ENCODE measurements at places on chromosomes 2 and 18. TPM values are rescaled to one million over a fixed set of nuclear protein-coding genes. Genes with fewer than 3 reads are reported as not detected.
A peak's percentile ranks its signal among the peaks of the same experiment; 100 is the strongest.

PLCL1 gene
- total RNA-seq = 3.5 TPM

CTNNA2 gene
- not detected for total RNA-seq

WDR7 gene
- 17.3 TPM for total RNA-seq

DNA sequence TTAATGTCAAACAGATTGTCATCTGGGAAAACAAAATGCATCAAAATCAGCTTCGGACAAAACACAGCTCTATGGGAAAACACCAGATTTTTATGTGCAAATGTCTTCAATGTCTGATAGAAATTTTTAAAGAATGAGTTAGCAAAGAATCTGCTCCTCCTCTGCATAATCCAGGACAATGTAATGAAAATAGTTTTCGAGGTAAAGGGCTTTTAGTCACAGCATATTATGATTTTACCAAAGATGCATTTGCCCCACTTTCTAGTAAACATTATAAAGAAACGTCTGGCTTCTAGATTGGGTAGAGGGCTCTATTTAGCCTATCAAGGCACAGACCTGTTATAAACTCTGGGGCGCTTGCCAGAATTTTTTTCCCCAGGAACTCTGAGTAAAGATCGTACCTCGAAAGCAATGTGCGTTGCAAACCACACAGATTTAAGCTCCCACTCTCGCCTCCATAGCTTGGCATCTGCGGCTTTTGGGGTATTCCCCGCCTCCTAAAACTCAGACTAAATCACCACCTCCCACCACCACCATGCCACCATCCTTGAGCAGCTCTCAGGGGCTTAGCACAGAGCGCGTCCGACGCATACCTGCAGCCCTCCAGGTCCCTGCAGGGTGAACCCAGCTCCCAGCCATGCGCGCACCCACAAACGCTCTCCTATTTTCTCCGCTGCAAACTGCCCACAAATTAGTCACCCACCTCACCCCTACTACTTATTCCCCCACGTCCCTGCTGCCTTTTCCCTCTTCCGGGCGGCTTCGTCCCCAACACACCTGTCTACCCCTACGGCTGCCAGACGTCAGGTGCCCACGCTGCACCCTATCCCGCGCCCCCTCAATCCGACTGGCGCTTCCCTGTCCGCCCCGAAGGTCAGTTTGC is 829 bp downstream of the ACVR1C start:
- DNase-seq = peak; percentile 66

DNA sequence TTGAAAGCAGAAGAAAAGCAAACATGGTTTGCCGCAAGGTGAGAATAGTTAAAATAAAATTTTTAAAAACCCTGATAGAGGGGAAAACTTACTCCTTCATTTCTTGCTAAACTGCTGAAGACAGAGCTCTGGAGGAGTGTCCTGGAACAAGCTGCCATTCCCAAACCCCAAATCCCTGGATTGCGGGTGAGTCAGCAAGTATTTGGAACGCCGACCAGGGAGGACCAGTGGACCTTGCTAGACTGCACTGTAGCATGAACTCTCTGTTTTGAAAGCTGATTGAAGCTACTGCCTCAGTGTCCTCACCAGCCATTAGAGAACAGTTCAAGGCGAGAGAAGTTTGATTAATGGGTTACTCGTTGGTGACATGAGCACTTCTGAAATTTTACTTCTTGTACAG is 99.4 kb upstream of the RASGRP3 start:
- no peak for DNase-seq

DNA sequence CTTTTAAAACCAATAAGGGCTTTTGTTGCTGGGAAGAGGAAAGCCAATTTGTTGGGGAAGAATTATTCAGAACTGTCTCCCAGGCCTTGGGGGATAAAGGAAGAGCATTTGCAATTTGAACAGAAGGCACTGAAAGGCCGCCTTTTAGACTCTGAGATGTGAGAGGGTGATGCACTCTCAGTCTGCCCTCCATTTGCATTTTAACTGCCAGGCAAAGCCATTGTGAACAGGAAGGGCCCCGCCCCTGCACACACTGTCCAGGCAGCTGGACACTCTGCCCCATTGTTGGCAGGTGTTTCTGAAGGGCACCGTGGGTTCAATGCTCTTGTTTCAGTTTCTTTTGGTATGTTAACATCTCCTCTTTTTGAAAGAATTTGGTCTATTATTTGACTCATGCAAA is 169.5 kb upstream of the COPS8 start:
- no peak for DNase-seq

Measured in activated naive CD4-positive, alpha-beta T cell treated with anti-CD3 and anti-CD28 coated beads for 36 hours (primary cell).